ENCODE measurements at places on chromosomes 16 and 17. TPM values are rescaled to one million over a fixed set of nuclear protein-coding genes. Genes with fewer than 3 reads are reported as not detected.

DNA sequence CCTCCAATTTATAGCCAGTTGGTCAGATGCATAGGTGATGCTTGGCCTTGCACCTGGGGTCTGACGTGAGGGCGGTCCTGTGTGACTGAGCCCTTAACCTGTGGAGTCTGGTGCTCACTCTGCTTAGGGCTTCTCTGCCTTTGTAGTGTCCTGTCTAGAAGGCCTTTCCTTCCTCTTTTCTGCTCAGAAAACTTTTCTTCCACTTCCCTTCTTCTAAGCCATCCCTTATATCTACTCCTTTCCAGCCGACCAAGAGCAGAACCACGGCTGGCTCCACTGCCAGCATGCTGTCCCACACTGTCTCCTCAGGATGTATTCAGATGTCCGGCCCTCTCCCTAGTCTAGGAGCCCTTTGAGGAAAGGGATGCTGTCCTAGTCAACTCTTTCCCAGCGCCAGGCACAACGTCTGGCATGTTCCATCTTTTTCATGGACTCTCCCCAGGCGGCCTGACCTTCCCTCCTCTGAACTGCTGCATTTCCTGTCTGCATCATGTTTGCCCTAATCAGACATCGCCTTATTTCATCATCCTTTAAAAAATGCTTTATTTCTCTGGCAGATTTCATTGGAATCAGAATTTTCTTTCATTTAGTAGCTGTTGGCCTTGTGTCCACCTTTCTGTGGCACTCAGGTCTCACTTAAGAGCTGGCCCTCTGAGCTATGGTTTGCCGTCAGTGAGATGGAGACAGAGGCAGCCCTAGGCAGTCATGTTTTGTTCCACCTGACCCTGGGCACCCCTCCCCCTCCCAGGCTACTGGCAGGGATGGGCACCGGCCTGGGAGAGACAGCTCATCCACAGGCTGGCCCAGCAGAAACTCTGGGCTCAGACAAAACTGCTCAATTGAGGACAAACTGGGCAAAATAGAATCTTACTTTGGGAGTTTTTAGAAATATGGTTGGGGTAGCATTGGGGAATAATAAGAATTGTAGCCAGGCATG lies 15.5 kb upstream of the BRCA1 start:
- no peak for DNase-seq

The C17orf113 gene
- 0.37 TPM for total RNA-seq

- DNase-seq: no peak
Measured at GRCh38 chr16:70598937-70599503, 47.3 kb upstream of the IL34 start.

DNA sequence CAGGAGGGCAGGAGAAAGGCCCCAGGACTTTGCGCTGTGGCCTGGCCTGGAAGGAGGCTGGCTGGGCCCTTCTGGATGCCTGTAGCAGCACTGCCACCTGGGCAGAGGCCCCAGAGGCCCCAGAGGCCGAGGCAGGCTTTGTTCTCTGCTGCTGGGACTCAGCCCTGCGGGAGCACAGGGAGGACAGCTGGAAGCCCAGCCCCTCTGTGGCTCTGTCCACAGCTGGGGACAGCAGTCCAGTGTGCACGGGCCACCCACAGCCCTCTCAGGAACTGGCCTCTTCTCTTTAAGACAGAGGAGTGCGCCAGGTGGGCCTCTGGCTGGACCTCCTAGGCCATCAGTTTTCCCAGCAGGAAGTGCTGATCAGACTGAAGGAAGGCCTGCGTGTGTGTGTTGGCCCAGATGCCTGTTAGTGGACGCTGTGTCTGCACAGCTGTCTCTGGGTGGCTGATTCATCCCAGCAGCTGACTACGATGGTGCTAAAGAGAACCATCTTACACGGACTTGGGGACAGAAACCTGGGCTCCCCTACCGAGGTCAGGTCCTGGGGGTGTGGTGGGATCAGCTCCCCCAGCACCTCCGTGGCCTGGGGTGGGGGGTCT lies 26.9 kb upstream of the ZNF750 start:
- DNase-seq: no peak
